ENCODE measurements at places on chromosomes 1 and 21. TPM values are rescaled to one million over a fixed set of nuclear protein-coding genes. Genes with fewer than 3 reads are reported as not detected.

- peaks cover 3% of the 10 kb centered on the region for H3K27me3 ChIP-seq
- no peak for DNase-seq
- H3K4me1 ChIP-seq, result no peaks in the 10 kb centered on the region
- H3K4me3 ChIP-seq, result no peak overlapping the region
Observed at GRCh38 chr1:222243902-222244301, 304.0 kb downstream of the HHIPL2 start.

GRCh38 chr21:45886610-45887026 lies 95.0 kb upstream of the COL6A1 start:
- peak overlapping the region; percentile 83 for H3K27ac ChIP-seq
- no peak overlapping the region for H3K4me3 ChIP-seq

DNA sequence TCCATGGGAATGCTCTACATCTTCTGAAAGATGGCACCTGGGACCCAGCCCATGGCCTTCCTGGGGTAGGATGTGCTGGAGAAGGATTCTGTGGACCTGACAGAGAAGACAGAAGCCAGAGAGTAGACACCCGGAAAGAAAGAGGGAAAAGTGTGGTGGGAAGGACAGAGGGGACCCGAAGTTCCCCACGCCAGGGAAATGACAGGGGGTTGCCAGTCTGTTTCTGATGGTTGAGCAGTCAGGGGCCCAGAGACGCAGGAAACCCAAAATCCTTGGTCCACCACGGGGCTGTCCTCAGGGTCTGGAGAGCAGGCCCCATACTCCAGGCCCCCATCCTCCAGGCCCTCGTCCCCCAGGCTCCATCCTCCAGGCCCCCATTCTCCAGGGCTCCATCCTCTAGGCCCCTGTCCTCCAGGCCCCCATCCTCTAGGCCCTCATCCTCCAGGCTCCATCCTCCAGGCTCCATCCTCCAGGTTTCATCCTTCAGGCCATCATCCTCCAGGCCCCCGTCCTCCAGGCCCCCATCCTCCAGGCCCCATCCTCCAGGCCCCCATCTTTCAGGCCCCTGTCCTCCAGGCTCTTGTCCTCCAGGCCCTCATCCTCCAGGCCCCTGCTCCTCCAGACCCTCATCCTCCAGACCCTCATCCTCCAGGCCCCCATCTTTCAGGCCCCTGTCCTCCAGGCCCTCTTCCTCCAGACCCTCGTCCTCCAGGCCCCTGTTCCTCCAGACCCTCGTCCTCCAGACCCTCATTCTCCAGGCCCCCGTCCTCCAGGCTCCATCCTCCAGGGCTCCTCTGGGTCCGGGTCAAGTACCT lies 1.0 kb upstream of the TFF2 start:
- H3K27me3 ChIP-seq, result peaks cover 2% of the 10 kb centered on the region
- H3K4me3 ChIP-seq, result no peak overlapping the region
- H3K36me3 ChIP-seq, result peaks cover 5% of the 10 kb centered on the region
- DNase-seq, result no peak

GRCh38 chr1:32047701-32048100 lies 25.0 kb upstream of the TMEM39B start:
- peaks cover 37% of the 10 kb centered on the region for H3K36me3 ChIP-seq
- DNase-seq, result no peak
- H3K27me3 ChIP-seq, result no peaks in the 10 kb centered on the region

The ASCL5 gene
- not detected for total RNA-seq

DNA sequence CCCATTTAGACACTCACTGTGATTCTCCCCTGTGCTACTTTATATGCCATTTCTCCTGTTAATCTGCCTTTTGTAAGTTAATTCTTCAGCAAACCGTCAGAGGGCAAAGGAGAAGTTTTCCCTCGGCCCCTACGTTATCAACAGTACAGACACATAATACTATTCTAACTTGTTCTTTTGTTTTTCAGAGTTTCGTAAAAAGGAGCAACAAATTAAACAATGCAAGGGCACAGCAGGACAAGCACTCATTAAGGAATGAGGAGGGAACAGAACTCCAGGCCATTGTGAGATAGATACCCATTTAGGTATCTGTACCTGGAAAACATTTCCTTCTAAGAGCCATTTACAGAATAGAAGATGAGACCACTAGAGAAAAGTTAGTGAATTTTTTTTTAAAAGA lies 32.3 kb downstream of the CNN3 start:
- no peak overlapping the region for H3K27ac ChIP-seq
- H3K27me3 ChIP-seq, result peaks cover 2% of the 10 kb centered on the region
- no peak for DNase-seq
- no peaks in the 10 kb centered on the region for H3K4me1 ChIP-seq
- H3K36me3 ChIP-seq, result no peaks in the 10 kb centered on the region

The LRRC3 gene
- total RNA-seq, result 1.8 TPM

- no peak overlapping the region for H3K27ac ChIP-seq
- H3K4me1 ChIP-seq, result no peaks in the 10 kb centered on the region
- H3K4me3 ChIP-seq, result no peak overlapping the region
- DNase-seq, result no peak
- H3K36me3 ChIP-seq, result no peaks in the 10 kb centered on the region
Observed at GRCh38 chr1:219774386-219774785, 154.0 kb downstream of the SLC30A10 start.

The LCE1E gene
- not detected for total RNA-seq

- peaks cover 12% of the 10 kb centered on the region for H3K36me3 ChIP-seq
- H3K4me1 ChIP-seq, result no peaks in the 10 kb centered on the region
- no peak for DNase-seq
- no peaks in the 10 kb centered on the region for H3K27me3 ChIP-seq
Observed at GRCh38 chr1:97593192-97593591, 327.6 kb downstream of the DPYD start.

DNA sequence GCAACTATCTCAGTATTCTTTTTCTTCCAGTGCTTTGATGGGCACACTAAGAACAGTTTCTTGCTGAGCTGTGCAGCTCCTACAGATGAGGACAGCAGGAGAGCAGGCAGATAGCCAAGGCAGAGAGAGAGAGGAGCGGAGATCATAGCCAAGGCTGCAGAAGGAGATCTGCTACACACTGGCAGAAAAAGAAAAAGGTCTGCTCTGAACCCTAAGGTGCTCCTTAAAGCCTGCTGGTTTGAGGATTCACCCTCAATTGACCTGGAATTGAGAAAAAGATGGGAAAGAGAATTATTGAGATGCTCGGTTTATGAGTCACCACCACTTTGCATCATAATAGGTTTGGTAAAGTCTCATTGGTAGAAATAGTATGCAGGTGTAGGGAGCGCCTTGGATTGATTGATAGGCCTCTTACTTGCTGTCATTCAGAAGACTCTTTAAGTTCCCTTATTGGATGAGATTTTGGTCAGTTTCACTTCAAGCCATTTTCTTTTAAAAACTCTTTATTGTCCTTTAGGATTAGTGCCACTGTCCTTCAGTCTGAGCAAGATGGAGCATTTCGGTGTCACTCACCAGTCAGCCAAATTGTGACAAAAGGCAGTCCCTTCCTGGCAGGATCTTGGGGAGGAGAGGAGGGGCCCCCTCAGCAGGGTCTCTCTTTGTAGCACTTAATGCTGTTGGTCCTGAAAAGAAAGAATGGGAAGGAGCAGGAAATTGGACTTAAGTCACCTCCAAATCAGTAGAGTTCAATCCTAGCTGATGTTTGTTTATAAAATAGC lies 685.0 kb downstream of the ADGRL2 start:
- DNase-seq, result no peak
- no peaks in the 10 kb centered on the region for H3K4me1 ChIP-seq
- no peak overlapping the region for H3K27ac ChIP-seq
- H3K36me3 ChIP-seq, result no peaks in the 10 kb centered on the region
- H3K4me3 ChIP-seq, result no peak overlapping the region

- no peaks in the 10 kb centered on the region for H3K27me3 ChIP-seq
- no peaks in the 10 kb centered on the region for H3K36me3 ChIP-seq
- peak overlapping the region; percentile 59 for H3K27ac ChIP-seq
- H3K4me3 ChIP-seq, result no peak overlapping the region
- DNase-seq, result no peak
Observed at GRCh38 chr21:38937844-38938243, 132.1 kb downstream of the ETS2 start.

- H3K4me3 ChIP-seq, result peak overlapping the region; percentile 87
- H3K36me3 ChIP-seq, result peaks cover 24% of the 10 kb centered on the region
- peaks cover 54% of the 10 kb centered on the region for H3K4me1 ChIP-seq
- peak; percentile 81 for DNase-seq
- peak overlapping the region; percentile 97 for H3K27ac ChIP-seq
Observed at GRCh38 chr1:44819608-44820327, 11.4 kb downstream of the BTBD19 start.

DNA sequence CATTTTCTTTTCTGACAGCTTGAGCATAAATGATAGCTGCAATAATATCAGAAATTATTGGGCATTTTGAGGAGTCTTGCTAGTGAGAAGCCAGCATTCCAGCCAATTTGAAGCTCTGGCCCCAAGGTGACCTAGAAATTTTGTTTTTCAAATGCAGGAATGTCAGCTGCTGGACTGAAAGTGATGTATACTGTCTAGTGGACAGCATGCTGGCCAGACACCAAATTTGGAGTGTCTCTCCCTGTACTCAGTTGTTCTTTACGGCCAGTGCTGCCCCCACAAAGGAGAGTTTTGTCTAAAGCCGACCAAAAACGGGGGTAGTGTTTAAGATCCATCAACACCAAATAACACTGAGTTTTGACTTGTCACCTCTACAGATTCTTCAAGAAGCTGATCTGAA lies 5.2 kb downstream of the RGS7 start:
- H3K4me1 ChIP-seq, result no peaks in the 10 kb centered on the region
- no peak for DNase-seq
- no peak overlapping the region for H3K4me3 ChIP-seq

DNA sequence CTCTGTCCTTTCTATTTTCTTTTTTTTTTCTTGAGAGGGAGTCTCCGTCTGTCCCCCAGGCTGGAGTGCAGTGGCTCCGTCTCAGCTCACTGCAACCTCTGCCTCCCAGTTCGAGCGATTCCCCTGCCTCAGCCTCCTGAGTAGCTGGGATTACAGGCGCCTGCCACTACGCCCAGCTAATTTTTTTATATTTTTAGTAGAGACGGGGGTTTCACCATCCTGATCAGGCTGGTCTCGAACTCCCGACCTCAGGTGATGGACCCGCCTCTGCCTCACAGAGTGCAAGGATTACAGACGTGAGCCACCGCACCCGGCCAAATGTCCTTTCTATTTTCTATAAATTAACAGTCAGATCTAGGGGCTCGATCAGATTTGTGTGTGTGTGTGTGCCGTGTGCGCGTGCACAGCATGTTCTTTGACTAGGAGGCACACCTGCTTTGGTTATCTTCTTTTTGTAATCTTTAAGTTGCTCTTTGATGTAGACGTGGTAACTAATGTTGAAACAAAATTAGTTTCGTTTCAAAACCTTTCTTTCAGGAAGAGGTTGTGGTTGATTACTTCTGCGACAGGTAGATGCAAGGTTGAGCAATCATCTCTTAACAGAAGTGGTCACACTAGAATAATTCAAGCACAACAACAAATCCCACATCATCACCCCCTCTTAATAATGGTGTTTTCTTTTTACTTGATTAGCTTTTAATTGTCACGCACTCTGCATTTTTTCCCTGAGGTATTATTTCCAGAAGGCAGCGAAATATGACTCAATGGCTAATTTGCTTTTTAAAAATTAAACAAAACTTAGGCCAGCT lies 779 bp upstream of the DEGS1 start:
- H3K4me1 ChIP-seq, result peaks cover 46% of the 10 kb centered on the region
- peaks cover 3% of the 10 kb centered on the region for H3K27me3 ChIP-seq
- peak overlapping the region; percentile 93 for H3K27ac ChIP-seq
- DNase-seq, result peak; percentile 21
- H3K36me3 ChIP-seq, result peaks cover 20% of the 10 kb centered on the region

GRCh38 chr1:18110598-18110939 lies 3.0 kb downstream of the IGSF21 start:
- H3K4me1 ChIP-seq, result no peaks in the 10 kb centered on the region
- no peak for DNase-seq
- no peaks in the 10 kb centered on the region for H3K36me3 ChIP-seq
- H3K4me3 ChIP-seq, result no peak overlapping the region
- H3K27ac ChIP-seq, result no peak overlapping the region

The CEPT1 gene
- total RNA-seq, result 32.5 TPM

- DNase-seq, result no peak
- peaks cover 31% of the 10 kb centered on the region for H3K4me1 ChIP-seq
- peaks cover 27% of the 10 kb centered on the region for H3K36me3 ChIP-seq
- H3K27ac ChIP-seq, result no peak overlapping the region
- H3K4me3 ChIP-seq, result no peak overlapping the region
Observed at GRCh38 chr1:41641475-41641814, 157.0 kb upstream of the EDN2 start.

DNA sequence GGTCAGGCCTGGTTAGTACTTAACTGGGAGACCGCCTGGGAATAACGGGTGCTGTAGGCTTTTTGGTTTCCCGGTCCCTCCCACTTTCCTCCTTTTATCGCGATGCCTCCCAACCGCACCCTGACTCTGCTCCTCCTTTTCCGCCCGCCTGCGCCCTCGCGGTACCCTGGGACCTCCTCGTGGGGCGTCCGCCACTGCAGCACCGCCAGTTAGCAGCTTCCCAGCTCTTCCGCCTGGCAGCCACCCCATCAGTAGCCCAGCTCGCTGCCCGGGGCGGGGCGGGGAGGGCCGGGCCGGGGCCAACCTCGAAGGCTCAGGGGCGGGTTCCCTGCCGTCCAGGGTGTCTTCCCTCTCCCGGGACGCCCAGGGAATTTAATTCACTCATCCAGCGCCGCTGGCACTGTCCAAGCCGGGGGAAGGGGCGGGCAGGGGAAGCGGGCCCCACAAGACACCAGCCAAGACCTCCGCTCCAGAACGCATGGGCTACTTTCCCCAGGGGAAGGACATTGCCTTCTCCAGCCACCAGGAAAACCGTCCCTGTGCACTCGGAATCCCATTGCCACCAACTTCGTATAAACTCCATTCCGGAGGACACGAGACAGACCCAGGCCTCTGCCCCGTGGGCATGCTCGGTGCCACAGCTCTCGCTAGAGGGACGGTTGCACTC lies 2.0 kb upstream of the ZNF678 start:
- H3K27me3 ChIP-seq, result peaks cover 30% of the 10 kb centered on the region
- peaks cover 9% of the 10 kb centered on the region for H3K36me3 ChIP-seq
- DNase-seq, result no peak
- H3K4me1 ChIP-seq, result peaks cover 22% of the 10 kb centered on the region

DNA sequence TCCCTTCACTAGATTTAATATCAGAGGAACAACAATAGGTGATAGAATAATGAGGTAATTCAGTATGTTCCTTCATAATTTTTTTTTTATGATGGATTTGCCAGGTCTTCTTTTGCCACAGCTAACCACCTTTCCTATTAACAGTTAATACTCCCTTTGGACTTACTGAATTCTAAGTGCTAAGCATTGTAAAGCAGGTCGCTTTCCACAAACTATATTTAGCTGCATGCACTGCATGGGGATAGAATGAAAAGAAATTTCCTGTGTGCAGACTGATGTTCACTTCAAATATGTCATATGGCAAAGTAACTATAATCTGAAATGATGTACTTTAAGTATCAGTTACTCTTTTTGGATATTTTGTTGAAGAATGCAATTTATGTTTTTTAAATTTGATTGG lies 85.8 kb downstream of the GPR161 start:
- peaks cover 6% of the 10 kb centered on the region for H3K36me3 ChIP-seq
- H3K4me3 ChIP-seq, result no peak overlapping the region
- no peak for DNase-seq
- no peaks in the 10 kb centered on the region for H3K27me3 ChIP-seq
- H3K27ac ChIP-seq, result no peak overlapping the region

All from activated T-helper 1 cell treated with anti-CD3 and anti-CD28 coated beads, Interleukin-12 subunit alpha, Interleukin-12 subunit beta, Interleukin-2, Interleukin-4 antibody, amounts not matched to agents 30 ng/mL and 10 ng/mL and 1 ng/mL, durations not matched to agents 14 hours and 24 hours and 36 hours (primary cell).